Fibroblast of lung (primary cell): ENCODE measurements at places on chromosomes 7 and 10. TPM values are rescaled to one million over a fixed set of nuclear protein-coding genes. Genes with fewer than 3 reads are reported as not detected.

GOLGA7B gene
- under 0.01 TPM in 1 of 2 replicates, not detected in the other for total RNA-seq

GNAI1 gene
- 42.6 and 68.9 TPM in 2 replicates for total RNA-seq

GRCh38 chr10:74186678-74187077 lies 35.7 kb downstream of the ADK start:
- no peak for DNase-seq

- peak; percentile 81 for DNase-seq
Measured at GRCh38 chr10:61628151-61628874, 34.4 kb upstream of the CABCOCO1 start.

DNA sequence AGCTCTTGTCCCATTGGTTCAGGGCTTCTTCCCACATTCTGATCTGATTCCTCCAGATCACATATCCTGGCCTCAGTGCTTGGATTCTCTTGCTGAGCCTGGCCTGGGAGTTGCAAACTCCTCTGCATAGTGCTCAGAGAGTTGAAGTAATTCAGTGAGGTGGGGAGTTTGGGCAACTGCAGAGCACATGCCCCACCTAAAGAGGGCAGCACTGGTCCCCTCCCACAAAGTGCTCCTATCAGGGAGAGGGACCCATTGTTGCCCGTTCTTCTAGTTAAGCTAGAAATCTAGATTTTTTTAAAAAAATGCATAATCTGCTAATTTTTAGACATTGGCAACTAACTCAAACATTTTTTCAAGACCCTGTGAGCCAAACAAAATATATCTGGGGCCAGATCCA lies 45.1 kb downstream of the CHN2 start:
- DNase-seq, result no peak

- DNase-seq, result peak; percentile 62
Measured at GRCh38 chr7:55124989-55125875, 106.4 kb downstream of the EGFR start.

GRCh38 chr7:150945853-150946420 lies 32.2 kb downstream of the KCNH2 start:
- no peak for DNase-seq

DNA sequence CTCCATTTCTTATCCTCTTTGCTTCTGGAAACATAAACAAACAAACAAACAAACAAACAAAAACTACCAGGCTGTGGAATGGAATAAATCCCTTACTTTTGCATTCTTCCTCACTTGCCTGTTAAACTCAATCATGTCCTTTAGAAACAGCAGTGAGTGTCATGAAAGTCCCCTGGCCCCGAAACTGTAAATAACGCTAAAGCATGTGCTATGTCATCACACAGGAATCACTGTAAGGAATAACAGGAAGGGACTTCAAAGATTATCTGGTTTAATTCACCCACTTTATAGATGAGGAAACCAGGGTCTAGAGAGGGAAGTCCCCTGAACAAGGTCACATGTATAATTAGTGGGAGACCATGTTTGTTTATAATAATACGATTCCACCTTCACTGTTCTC lies 159.4 kb upstream of the MEOX2 start:
- DNase-seq, result no peak
